Stromal cell of bone marrow (primary cell): ENCODE measurements at places on chromosomes 16 and 17.

GRCh38 chr17:70539132-70539924, 370.0 kb downstream of the KCNJ2 start:
- DNase-seq: no peak

DNA sequence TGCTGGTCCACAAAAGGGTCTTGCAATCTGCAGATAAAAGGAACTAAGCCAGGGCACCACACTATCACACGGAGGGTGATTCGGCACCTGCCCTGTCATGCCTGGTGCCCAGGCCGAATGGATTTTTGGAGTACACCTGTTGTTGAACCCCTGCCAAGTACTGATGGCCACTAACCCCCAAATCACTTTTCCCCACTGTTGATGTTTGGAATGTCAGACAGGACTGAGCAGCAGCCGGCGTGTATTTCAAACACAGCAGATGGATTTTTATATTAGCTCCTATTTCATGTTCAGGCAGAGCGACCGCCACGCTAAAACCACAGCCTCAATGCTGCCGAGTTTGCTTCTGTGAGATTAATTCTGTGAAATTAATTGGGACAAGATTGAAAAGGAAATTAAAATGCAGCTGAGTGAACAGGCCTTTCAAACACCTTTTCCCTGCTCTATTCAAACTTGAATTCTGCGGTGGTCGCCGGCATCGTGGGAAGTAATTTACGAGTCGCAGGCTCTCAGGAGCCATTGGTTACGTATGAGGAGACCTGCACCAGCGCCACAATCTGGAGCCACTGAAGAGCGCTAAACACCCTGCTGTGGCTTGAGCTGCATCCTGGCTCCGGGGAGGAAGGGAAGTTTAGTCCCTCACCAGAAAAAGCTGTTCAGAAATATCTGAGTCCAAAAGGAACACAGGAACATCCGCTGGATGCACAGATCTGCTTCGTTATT, 48.5 kb downstream of the SNX11 start:
- no peak for DNase-seq

DNA sequence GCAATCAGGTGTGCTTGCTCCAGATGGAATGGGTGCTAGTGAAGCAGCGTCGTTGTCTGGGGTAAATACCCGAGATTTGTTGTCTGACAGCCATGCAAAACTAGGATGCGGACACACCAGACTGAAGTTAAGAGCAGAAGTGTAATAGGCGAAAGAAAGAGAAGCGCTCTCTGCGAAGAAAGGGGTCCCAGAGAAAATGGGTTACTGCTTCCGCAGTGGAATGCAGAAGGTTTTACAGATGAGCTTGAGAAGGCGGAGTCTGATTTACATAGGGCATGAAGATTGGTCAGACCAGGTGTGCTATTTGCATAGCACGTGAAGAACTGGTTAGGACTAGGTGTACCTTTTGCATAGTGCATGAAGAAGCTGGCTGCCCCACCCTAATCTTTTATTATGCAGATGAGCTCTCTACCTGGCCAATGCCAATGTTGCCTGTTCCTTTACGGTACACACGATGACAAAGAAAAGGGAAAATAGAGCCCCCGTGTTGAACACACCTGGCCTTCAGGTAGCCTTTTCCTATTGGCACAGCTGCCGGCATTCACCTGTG, 32.0 kb upstream of the SNN start:
- no peak for DNase-seq

DNA sequence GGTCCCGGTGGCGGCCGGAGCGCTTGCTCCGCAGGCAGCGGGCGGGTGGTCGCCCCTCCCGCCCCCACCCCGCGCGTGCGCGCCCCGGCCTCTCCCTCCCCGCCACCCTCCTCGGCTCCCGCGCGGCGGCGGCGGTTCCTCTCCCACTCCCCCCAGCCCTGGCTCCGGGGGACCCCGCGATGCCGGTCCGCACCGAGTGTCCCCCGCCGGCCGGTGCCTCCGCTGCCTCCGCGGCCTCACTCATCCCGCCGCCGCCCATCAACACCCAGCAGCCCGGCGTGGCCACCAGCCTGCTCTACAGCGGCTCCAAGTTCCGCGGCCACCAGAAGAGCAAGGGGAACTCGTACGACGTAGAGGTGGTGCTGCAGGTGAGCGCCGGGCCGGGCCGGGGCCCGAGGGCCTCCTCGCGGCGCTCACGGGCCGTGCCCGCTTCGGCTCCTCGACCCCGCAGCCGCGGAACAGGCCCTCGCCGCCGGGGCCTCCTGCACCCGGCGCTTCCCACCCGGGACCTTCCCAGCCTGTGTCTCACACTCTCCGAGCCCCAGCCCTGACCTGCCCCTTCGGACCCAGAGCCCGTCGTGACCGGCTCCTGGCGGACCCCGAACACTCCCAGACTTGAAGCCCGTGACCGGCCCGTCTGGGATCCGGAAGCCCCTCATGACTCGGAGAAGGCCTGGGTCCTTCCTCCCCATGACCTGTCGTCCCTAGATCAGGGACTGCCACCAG, 490 bp downstream of the GID4 start:
- DNase-seq: no peak

- DNase-seq: no peak
Measured at GRCh38 chr16:21622545-21622944, 23.2 kb downstream of the METTL9 start.

- DNase-seq: no peak
Measured at GRCh38 chr17:34874478-34874877, 86.8 kb downstream of the CCT6B start.

GRCh38 chr17:36980280-36980761, 31.6 kb downstream of the AATF start:
- peak; percentile 22 for DNase-seq

DNA sequence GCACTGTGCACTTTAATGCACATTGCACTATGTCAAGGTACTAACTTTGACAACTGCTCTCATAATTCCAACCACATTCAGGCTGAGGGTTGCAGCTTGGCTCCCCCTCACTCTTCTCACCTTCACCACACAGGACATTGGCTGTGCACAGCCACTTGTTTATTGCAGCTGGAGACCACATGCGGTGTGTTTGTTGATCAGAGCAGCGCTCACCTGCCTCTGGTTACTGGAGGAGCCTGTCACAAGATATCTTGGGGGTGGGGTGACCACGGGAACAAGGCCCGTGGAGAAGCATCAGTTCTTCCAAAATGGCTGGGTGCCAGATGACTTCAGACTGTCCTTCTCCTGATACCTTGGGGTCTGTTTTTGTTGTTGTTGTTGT, 10.6 kb upstream of the CCL5 start:
- DNase-seq: no peak

- no peak for DNase-seq
Measured at GRCh38 chr17:82371333-82372248, at the start of gene UTS2R. TSS of gene UTS2R (plus strand) at chr17:82371765. CDS start at chr17:82374325, 2,560 bp downstream.

DNA sequence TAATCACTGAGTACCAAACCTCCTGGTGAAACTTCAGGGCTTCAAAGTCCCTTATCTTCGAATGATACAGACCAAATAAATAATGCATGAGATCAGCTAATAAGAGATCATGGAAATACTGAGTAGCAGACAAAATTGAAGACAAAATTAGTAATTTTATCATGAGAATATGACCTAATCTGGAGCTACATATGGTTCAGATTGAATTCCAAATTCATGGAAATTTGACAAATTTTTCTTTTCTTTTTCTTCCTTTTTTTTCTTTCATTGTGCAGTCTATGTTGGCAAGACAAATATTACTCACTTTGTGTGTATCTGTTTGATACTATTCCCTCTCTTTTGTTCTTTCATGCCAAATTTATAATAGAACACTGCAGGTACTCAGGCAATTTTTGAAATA, 218.1 kb upstream of the KCNJ16 start:
- DNase-seq: no peak

DNA sequence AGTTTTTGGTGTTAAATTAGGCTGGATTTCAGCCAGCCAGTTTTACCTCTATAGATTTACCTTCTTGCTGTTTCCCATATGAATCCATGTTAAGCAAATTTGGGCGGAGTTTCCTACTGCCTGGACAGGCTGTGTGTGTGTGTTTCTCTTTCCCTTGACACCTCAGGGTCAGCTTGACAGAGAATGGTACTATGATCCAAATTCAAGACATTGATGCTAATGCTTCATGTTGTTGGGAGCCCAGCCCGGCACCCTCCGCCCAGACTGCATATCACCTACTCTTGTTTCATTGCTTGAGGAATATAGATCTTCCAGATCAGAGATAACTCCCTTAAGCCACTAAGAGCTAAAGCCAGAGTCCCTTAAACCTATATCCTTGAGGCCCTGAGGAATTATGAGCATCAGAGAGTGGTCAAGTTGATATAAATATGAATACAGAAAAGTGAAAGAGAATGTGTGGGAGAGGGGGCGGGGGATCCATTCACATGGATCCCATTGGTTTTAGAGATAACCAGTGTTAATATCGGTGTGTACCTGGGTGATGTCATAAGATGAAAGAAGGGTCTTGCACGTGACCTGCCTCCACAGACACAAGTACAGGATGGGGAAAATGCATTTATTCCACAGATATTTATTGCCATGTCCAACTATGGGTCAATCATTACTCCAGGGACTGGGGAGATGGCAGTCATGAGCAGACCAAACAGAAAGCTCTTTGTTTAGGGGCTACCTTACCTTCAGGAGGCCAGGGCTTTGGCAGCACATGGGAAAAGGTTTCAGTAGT, 69.7 kb downstream of the WIPI1 start:
- no peak for DNase-seq

GRCh38 chr16:66927918-66928649, 2.7 kb upstream of the RRAD start:
- DNase-seq: no peak

- no peak for DNase-seq
Measured at GRCh38 chr16:79800016-79800608, 199.6 kb upstream of the MAF start.

GRCh38 chr17:77191244-77191643, 50.5 kb downstream of the SEC14L1 start:
- no peak for DNase-seq

DNA sequence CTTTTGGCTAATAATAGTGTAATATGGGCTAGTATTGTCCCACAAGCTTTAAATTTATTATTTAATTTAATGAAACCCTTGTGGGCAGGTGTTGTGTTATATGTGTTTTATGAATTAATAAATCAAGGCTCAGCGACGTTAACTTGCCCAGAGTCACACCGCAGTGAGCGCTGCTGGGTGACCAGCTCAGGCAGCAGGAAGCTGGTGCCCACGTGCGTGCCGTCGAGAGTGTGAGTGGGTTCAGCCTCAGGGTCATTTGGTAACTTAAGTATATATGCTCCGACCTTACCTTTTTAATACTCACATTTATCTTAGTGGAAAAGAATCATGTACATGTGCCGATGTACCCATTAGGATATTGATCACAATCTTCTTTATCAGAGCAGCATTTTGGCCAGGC, 137.4 kb upstream of the CHMP6 start:
- no peak for DNase-seq

- no peak for DNase-seq
Measured at GRCh38 chr16:11950388-11950787, 8.5 kb upstream of the NPIPB2 start.

GRCh38 chr16:23014592-23014991, 134.7 kb downstream of the USP31 start:
- DNase-seq: no peak

- DNase-seq: no peak
Measured at GRCh38 chr17:38466346-38467315, 38.4 kb downstream of the ARHGAP23 start.

- DNase-seq: no peak
Measured at GRCh38 chr17:43855061-43855460, 8.1 kb downstream of the CD300LG start.

- DNase-seq: no peak
Measured at GRCh38 chr16:1067629-1068028, 4.9 kb upstream of the SSTR5 start.

GRCh38 chr17:78473951-78474613, 95.6 kb downstream of the PGS1 start:
- no peak for DNase-seq

GRCh38 chr17:38511150-38512108, 83.2 kb downstream of the ARHGAP23 start:
- peak; percentile 51 for DNase-seq
